ENCODE measurements at places on chromosomes 2 and 18. TPM values are rescaled to one million over a fixed set of nuclear protein-coding genes. Genes with fewer than 3 reads are reported as not detected.

Gene AQP4
- not detected for total RNA-seq

Gene HJURP
- 0.35 TPM for total RNA-seq

Gene OTX1
- not detected for total RNA-seq

Gene FHOD3
- total RNA-seq = not detected

Gene AQP12B
- not detected for total RNA-seq

Gene BBS5
- total RNA-seq = 2.0 TPM

Gene DUSP2
- 319 TPM for total RNA-seq

Gene ELOA2
- total RNA-seq = not detected

Gene G6PC2
- not detected for total RNA-seq

Gene DSG1
- not detected for total RNA-seq

Data from T-helper 17 cell (primary cell).